MG63 (cell line): ENCODE measurements at places on chromosomes 4 and X. TPM values are rescaled to one million over a fixed set of nuclear protein-coding genes. Genes with fewer than 3 reads are reported as not detected.
A peak's percentile ranks its signal among the peaks of the same experiment; 100 is the strongest.

IL13RA2 gene
- 2.4 TPM in 1 of 2 replicates, not detected in the other for total RNA-seq

DNA sequence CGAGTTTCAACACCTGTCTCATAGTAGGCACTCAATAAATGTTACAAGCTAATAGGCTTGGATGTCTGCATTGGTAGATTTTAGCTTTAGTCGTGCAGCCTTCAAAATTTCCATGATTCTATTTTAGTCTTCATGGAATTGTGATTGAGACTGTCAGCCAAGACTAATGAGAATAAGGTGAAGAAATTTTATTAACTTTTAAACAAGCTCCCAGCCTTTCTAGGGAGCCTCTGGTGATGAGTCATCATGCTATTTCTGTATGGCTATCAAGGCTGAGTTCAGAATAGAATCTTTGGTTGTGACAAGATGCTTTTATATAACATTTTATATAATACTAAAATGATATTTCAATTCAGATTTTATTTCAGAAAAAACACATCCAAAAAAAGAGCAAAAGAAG, 685.8 kb downstream of the GABRG1 start:
- no peak for DNase-seq

GRCh38 chr4:7457201-7458065, 22.7 kb upstream of the PSAPL1 start:
- DNase-seq = no peak

CENPVL2 gene
- not detected in 2 replicates for total RNA-seq

HSPA4L gene
- 3.9 and 6.2 TPM in 2 replicates for total RNA-seq

- no peak for DNase-seq
These were observed 372.6 kb upstream of the TECRL start for GRCh38 chr4:64781737-64782326.

DNA sequence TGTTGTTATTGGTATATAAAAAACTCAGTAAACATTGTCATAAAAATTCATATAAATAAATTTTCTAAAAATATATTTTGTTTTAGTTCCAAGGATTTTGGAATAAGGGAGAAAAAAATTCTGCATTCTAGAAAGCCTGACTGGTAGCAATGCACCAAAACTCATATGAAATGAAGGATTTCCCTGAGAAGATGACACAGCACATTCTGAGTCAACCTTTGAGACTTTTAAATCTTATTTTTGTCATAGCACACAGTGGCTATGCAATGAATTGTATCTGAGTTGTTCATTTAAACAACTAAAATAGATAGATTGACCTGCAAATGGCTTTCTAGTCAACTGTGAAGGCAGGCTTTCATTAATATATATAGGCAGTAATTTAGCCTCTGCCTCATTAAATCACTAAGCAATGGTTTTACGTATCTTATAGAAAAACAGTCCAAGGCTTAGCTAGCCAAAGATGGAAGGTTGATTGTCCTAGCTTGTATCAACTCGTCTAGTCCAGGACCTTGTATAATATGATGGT, 239.1 kb upstream of the NEIL3 start:
- DNase-seq = no peak

TMPRSS11E gene
- total RNA-seq = not detected in 2 replicates

DNA sequence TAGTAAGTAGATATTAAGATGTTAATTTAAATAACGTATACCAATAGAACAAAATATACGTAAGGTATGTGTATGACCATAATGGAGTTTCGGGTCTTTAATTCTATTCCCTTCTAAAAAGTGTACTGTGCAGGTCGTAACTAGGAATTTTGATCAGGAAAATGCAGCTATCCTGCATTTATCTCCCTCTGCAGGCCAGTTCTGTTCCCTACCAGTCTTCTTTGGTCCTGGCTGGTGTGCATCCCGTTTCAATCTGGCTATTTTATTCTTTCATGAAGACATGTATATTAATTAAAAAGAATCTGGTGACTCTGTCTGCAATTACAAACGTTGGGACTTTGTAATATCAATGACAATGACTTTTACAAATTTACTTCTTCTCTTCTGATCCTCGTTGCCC, 534.1 kb upstream of the AADAT start:
- DNase-seq = no peak

GRCh38 chr4:76305971-76306881, at the start of gene STBD1:
Gene STBD1 (plus strand): TSS chr4:76306733. CDS start chr4:76306770, 37 bp downstream.
- DNase-seq = peak; percentile 82

GAGE2A gene
- total RNA-seq = not detected in 2 replicates

- no peak for DNase-seq
These were observed 4.1 kb downstream of the ZNF280C start for GRCh38 chrX:130264573-130264972.

GRCh38 chr4:101125045-101125942, 222.0 kb downstream of the PPP3CA start:
- DNase-seq = no peak

- no peak for DNase-seq
These were observed 19.6 kb downstream of the FGFR3 start for GRCh38 chr4:1812720-1813119.

DNA sequence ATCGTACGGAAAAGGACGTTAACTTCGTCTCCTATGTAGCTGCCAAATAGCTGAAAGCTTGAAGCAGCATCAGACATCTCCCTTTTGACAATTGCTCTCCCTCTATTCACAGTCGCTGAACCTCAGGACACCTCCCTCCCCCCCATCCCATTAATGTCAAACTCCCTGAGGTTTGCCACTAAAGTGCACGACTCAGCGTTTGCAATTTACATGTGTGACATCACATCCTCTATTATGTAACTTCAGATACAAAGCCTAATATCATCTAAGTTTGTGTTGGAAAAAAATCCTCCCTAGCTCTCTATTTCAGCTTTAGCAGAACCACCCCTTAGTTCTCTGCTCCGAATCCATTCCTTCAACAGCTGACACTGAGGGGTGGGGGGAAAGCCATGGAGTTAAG, 5.5 kb upstream of the NR3C2 start:
- DNase-seq = no peak

- peak; percentile 46 for DNase-seq
These were observed 132.6 kb downstream of the IL15 start for GRCh38 chr4:141768954-141769353.

GRCh38 chr4:176262243-176262642, 6.8 kb downstream of the ASB5 start:
- DNase-seq = no peak

MAMLD1 gene
- total RNA-seq = 0.43 TPM in 1 of 2 replicates, not detected in the other

- no peak for DNase-seq
These were observed 444.3 kb upstream of the GRIA3 start for GRCh38 chrX:122739770-122740169.

DOK7 gene
- 7.1 and 9.6 TPM in 2 replicates for total RNA-seq

GABRB1 gene
- total RNA-seq = 0.59 TPM in 1 of 2 replicates, not detected in the other

GTPBP6 gene
- total RNA-seq = 64.5 and 79.5 TPM in 2 replicates

DNA sequence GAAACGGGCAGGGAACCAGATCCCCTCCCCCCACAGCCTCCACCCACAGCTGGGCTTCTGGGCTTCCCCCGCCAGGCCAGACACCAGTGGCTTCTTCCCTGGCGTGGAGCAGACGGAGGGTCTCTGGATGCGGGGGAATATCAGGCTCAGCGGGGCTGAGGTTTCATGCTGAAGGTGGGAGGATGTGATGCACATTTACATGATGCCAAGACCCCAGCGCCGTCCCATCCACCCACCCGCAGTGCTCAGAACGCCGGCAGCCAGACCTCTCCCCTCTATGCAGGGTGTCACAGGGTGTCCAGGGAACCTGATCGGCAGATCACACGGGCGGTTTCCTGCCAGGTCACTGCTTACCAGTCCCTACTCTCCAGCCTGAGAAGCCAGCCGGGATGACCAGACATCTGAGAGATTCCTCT, 12.8 kb upstream of the TNIP2 start:
- DNase-seq = no peak

DNA sequence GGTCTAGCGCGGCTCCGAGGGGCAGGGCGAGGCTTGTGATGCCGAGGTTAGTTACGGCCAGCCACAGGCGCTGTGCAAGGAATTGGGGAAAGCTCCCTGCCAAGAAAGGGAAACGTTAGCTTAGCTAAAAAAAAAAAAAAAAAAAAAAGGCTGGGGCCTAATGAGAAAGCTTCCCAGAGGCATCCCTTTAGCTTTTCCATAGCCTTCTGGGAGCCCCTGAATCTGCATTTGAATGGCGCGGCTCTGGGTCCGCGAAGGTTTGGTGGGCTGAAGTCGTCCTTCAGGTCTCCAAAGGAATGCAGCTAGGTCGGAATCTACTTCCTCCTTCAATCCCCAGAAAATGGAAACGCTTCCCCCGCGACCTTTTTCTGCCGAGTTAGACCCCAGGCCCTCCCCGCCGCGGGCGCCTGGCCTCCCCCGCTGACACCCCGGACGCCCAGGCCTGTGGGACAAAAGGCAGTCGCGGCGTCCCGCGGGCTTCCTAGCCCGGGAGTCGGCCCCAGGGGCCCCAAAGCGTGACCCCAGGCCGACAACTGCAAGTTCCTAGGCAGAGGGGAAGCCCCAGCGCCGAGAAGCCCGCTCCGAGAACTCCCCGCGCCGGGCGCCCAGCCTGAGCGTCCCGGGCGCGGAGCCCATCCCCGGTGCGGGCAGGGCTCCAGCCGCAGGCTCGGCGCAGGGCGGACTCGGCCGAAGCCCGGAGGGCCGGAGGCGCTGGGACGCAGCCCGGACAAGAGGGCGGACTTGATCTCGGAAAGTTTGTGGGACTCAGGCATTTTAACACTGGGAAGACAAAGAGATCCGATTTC, 605 bp upstream of the FAT1 start:
- peak; percentile 37 for DNase-seq

GRCh38 chr4:14742054-14742453, 260.2 kb upstream of the CPEB2 start:
- no peak for DNase-seq

RAB39B gene
- 1.6 and 1.7 TPM in 2 replicates for total RNA-seq

GRCh38 chr4:47741200-47741599, 96.7 kb downstream of the CORIN start:
- DNase-seq = no peak

- peak; percentile 76 for DNase-seq
These were observed at the start of gene CTPS2 for GRCh38 chrX:16712548-16713155. Gene CTPS2 (minus strand): TSS chrX:16712669. CDS start chrX:16702902, 9,767 bp downstream.

DNA sequence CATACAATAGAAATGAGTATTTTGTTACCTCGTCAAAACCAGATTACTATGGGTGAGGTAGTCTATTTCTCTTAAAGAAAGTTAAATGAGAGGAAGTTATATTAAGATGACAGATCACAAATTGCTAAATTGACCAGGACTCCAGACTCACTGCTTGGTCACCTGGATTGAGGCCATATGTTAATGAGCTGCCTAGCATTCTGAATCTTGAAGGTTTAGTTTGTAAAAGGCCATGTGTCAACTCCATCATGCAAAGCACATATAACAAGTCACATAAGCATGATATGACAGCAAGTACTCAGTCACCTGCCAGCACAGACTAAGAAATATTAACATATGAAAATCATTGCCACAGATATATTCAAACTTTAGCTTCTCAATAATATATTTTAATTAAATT, 72.6 kb downstream of the EPHA5 start:
- DNase-seq = no peak

DNA sequence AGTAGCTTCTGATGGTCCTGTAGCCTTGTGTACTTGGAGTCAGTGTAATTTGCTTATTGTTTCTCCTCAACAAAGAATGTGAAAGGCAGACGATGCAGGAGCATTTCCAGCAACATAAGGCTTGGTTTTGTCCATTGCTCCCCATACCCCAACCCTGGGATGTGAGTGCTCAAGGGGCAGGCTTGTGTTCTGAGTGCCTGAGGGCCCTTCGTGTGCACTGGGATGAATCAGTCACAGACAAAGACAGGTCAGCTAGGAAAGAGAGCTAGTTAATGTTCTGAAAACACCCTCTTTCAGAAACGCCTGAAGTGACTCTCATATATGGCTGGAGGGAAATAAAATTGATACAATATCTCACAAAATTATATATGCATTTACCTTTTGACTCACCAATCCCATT, 59.1 kb downstream of the PRPS1 start:
- no peak for DNase-seq

DNA sequence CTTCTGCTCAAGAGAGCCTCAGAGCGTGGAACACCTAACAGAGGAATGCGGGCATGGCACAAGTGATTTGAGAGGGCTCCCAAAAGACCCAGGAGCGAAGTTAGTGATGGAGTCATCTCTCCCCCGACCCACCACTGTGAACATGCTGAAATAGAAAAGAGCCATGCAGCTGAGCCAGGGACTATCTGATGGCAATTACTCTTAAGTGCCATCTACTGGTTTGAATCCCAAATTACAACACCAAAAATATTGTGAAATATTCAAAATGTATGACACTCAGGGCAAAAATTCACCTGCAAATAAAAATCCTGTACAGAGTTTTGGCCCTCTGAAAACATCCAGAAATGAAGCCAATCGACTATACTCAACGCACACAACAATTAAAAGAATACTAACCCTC, 2038.9 kb upstream of the ADGRL3 start:
- DNase-seq = no peak
